ENCODE measurements at places on chromosomes 11 and 22.

- no peak for ATAC-seq
Observed at GRCh38 chr22:28424427-28425080, 255.1 kb downstream of the TTC28 start.

- ATAC-seq: no peak
Observed at GRCh38 chr11:86463120-86463519, 88.4 kb downstream of the CCDC81 start.

DNA sequence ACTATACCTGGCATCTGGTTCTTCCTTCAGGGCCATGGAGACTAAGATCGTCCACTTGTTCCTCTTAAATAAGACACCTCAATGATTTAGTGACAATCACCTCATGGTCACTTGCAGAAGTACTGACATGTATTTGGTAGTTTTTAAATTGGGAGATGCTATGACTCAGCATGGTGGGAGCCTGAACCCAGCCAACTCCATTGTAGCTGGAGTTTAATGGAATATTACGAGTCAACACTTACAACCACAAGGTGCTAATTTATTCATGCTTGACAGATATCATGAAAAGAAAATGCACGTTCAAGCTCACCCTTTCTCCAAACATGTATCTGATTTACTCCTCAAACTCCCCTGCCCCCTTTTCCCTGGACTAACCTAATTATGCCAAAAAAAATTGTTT lies 16.6 kb upstream of the APOL3 start:
- ATAC-seq: no peak

- no peak for ATAC-seq
Observed at GRCh38 chr22:44648085-44648820, 53.8 kb upstream of the PRR5 start.

DNA sequence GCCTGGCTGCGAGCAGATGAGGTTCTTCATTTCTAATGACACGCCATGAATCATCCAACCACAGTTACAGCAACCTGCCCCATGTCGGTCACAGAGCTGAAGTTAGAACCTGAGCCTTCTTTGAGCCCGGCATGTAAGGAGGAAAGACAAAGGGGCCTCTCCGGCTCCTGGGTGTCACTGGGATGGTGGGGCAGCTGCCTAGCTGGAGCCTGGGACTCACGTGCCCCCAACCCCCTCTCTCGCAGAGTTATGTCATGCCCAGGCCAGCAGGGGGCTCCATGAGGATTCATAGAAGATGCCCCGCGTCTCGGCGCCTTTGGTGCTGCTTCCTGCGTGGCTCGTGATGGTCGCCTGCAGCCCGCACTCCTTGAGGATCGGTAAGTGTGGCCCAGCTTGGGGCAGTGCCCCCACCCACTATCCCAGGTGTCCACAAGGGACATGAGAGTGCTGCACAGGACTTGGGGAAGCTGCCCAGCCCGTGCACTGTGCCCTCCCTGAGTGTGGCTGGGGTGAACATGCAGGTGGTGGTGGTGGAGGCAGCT lies 148.5 kb downstream of the GRIK4 start:
- ATAC-seq: peak; percentile 41

GRCh38 chr22:45832959-45833580 lies 143.9 kb downstream of the WNT7B start:
- no peak for ATAC-seq

GRCh38 chr11:60765355-60765754 lies 8.7 kb downstream of the MS4A15 start:
- ATAC-seq: no peak

DNA sequence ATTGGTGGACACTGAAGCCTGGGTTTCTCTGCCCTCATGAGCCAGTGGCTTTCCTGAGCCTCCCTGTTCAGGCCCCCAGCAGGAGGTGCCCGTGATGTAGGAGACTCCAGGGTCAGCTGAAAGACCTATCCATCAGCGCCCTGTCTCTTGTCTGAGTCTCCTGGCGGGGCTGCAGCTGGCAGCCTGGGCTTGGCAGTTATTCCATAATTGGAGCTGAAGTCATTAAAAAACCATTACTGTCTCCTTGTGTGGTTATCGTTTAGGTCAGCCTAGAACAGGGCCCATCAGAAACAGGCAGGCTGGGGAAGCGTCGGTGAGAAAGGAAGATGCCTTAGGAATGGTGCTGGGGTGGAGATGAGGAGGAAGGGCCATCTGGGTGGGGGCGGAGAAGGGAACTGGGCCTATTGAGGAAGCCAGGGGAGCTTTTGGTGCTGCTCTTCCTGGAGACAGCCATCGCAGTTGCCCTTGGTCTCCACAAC lies 5.0 kb downstream of the TUB start:
- ATAC-seq: peak; percentile 47

- no peak for ATAC-seq
Observed at GRCh38 chr11:27468209-27468994, 4.2 kb downstream of the LGR4 start.

DNA sequence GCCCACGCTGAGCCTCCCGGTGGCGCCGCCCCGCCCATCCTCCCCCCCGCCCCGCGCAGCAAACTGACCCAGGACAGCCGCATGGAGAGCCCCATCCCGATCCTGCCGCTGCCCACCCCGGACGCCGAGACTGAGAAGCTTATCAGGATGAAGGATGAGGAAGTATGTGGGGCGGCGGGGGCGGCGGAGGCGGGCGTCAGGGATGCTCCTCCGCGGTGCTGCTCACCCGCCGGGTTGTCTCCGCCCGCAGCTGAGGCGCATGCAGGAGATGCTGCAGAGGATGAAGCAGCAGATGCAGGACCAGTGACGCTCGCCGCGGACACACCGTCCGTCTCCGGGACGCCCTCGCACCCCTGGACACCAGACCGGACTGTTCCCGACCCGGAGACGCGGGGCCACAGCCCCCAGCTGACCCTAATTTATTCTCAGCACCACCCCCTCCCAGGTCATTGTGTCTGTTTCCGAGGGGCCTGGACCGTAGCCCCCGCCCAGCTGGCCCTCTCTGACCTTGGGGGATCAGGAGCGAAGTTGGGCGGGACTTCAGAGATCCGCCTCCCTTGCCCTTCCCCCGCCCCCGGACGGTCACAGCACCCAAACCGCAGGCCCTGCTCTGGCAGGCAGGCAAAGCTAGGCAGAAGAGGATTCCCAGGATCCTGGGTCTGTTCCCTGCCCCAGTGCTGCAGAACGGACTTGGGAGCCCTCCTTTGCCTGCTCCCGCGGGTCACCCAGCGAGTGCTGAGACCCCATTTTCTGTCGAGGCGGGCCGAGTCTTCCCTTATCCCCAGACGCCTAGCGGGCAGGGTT lies 959 bp upstream of the GP1BB start:
- ATAC-seq: no peak

DNA sequence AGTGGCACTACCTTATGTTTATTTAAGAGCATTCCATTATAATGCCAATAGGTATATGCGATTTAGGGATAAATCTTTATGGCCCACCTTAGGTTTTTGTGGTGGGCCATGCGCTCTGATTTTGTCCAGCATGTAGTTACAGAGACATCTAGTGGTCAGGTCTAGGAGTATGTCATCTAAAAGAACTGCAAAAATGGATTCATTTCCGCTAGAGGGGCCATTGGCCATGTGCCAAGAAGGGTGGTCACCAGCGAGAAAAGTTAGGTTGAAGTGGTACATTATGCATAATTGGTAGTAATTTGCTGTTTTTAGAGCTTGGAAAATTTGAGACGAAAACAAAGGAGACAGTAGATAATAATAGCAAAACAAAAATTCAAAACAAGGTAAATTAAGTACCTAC lies 27.7 kb downstream of the LRRC4C start:
- no peak for ATAC-seq

- ATAC-seq: no peak
Observed at GRCh38 chr11:61635304-61635703, 44.9 kb upstream of the DAGLA start.

DNA sequence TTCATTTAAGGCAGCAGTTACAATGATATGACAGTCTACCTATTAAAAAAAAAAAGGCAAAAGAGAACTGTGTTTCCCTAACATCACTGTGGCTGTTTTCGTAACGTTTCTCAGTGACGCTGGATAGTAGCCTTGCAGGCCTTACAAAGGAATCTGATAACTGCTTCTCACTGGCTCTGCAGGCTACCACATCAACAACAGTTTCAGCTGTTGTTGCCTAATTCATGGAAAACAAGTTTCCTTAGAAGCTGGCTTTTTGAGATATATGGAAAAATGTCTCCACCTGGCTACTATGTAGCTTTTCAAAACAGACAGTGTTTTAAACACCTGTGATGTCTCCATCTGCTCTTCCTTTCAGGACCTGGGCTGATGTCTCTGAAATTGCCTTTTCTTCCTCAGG lies 3.8 kb downstream of the OR51V1 start:
- ATAC-seq: no peak

GRCh38 chr11:110148775-110149744 lies 55.9 kb downstream of the ZC3H12C start:
- peak; percentile 74 for ATAC-seq

DNA sequence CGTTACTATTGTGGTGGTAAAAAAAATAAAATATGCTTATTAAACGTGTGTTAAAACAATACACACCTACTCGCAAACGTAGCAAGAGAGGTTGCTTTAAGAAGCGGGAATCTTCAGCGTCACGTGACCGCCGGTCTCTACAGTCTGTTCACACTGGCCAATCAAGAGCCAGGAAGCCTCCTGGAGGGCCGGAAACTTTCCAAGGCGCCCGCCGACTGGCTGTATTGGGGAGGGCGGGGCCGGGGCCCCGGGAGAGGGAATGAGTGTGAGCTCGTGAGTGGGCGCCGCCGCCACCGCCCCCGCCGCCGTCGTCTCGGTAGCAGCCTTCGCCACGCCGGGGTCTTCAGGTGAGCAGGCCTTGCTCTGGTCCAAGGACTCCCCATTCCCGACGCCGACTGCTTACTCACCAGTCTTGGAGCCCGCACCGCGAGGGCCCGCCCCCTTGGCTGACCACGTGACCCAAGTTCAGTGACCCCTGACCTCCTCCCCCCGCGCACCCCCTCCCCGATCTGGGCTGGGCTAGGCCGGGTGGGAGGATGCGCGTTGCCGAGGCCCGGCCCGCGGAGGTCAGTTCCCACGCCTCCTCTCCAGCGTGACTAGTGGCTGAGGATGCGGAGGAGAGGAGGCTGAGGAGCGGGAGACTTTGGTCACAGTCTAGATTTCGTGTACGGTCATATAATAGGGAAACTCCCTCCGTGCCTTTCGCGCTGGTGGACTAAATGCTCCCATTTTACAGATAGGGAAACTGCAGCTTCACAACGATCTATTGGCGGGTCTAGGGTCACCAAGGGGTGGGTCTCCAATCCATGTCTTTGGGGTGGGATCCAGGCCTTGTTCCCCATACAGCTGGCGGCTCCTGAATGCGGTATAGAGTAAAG lies at the start of gene TAF6L:
TSS of gene TAF6L (plus strand) at position 253 of the 878 bp plus-strand sequence. CDS start 4,388 bp downstream, outside the sequence.
- ATAC-seq: peak; percentile 94

DNA sequence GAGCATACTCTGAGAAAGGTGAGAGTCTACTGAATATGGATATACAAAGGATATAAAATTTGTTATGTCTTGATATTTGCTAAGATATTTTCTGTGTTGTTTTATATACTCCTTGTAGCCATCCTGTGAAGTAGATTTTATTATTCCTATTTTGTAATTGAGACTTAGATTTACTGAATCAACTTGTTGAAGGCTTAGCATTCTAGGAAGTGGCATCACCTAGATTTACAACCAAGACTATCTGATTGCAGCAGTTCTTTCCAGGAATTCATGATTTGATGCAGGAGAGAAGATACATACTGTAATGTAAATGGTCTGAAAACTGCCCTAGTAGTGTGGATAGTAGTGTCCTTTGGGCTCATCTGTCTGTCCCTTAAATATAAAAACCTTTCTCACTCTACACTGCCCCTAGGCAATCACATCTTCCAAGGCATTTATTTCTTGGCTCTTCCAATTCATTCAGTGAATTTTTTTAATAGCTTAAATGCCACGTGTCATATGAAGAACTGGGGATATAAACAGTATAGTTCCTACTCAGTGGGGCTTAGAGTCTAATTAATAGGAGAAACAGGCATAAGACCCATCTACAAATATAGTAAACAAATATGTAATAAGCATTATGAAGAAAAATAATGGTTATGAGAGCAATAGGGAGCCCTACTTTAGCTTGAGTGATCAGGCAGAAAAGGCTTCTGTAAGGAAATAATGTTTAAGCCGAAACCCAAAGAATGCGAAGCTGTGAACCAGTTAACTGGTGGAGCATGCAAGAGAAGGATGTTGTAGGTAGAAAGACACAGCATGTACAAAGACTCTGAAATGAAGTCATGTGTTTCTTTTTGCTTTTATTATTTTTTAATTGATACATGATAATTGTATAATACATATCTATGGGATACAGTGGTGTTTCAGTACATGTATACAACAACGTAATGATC lies 13.6 kb downstream of the IPO7 start:
- peak; percentile 42 for ATAC-seq

- no peak for ATAC-seq
Observed at GRCh38 chr11:93525601-93526345, 17.4 kb downstream of the SMCO4 start.

DNA sequence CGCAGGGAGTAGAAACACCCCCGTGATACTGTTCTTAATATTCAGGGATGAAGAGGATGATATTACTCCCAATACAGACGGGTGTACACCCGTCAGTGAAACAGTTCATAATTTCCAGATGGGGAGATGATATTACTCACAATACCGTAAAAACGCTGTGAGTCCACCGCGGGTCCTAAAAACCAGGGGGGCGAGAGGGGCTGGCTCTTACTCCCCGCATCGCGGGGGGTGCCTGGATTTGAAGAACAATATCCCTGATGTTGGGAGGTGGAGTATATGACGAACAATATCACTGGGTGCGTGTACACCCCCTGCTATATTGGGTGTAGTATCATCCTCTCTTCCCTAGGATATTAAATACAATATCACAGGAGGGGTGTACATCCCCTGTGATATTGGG lies 20.5 kb upstream of the APOL5 start:
- ATAC-seq: no peak

GRCh38 chr11:83292709-83293456 lies 6.7 kb upstream of the CCDC90B start:
- ATAC-seq: peak; percentile 98

DNA sequence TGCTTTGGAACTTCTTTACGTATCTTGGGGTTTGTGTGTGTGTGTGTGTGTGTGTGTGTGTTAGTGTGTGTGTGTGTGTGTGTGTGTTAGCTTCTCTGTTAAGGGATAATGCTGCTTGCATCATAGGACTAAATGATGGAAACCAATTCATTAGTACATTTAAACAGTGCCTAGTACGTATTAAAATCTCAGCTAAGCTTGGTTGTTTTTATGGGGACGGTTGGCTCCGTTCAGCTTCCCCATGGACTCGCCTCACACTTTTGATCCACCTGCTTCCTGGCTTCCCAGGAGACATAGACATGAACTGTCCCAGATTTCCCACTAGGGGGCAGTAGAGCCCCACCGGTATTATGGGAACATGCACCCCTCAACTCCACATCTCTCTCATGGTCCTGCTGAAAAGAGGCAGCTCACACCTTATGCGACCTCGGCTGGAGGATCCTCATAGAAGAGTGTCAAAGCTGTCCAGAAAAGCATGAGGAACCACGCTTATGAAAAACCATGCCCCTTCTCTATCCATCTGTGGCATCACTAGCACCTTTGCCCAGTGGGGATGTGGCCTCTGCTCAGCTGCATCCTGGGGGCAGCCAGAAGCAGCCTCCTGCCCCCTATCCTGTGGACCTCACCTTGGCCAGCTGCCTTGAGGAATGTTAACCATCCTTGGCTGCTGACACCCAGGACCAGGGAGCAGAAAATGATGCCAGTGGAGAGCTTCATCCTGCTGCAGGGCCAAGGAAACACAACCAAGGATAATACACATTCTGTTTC lies 9.7 kb upstream of the SAAL1 start:
- ATAC-seq: peak; percentile 98

GRCh38 chr11:93515441-93516025 lies 27.7 kb downstream of the SMCO4 start:
- no peak for ATAC-seq
